ENCODE measurements at places on chromosomes 2 and 18. TPM values are rescaled to one million over a fixed set of nuclear protein-coding genes. Genes with fewer than 3 reads are reported as not detected.

The AP1S3 gene
- total RNA-seq = 28.0 TPM

The FAM228A gene
- total RNA-seq = 0.85 TPM

The NGEF gene
- 1.9 TPM for total RNA-seq

The ALPG gene
- total RNA-seq = not detected

The GKN1 gene
- not detected for total RNA-seq

The ALLC gene
- under 0.01 TPM for total RNA-seq

The AQP12B gene
- total RNA-seq = not detected

The ALKAL2 gene
- total RNA-seq = not detected

The SCN9A gene
- total RNA-seq = 22.0 TPM

The CTAGE1 gene
- 0.28 TPM for total RNA-seq

The SOWAHC gene
- 13.8 TPM for total RNA-seq

The HOXD4 gene
- total RNA-seq = 0.56 TPM

The TMEM247 gene
- not detected for total RNA-seq

The SMCHD1 gene
- 72.9 TPM for total RNA-seq

The LIMS4 gene
- total RNA-seq = 8.1 TPM

The POMC gene
- total RNA-seq = 0.85 TPM

The ABCG5 gene
- total RNA-seq = not detected

The CREG2 gene
- 1.1 TPM for total RNA-seq

The SLC30A3 gene
- under 0.01 TPM for total RNA-seq

The NYAP2 gene
- total RNA-seq = not detected

The DPP4 gene
- 87.2 TPM for total RNA-seq

The OR6B2 gene
- not detected for total RNA-seq

The SERPINB12 gene
- not detected for total RNA-seq

The ZFAND2B gene
- 20.6 TPM for total RNA-seq

The NEB gene
- under 0.01 TPM for total RNA-seq

The DSG4 gene
- not detected for total RNA-seq

The KCNIP3 gene
- total RNA-seq = 0.77 TPM

The CD8A gene
- not detected for total RNA-seq

The SRD5A2 gene
- not detected for total RNA-seq

The UPP2 gene
- total RNA-seq = not detected

The BAZ2B gene
- total RNA-seq = 40.3 TPM

The IL1F10 gene
- not detected for total RNA-seq

The HTR2B gene
- total RNA-seq = 13.0 TPM

The MBP gene
- 16.6 TPM for total RNA-seq

The C2orf15 gene
- 0.19 TPM for total RNA-seq

The ST8SIA3 gene
- total RNA-seq = not detected

The TCF7L1 gene
- 2.3 TPM for total RNA-seq

The STON1 gene
- 20.0 TPM for total RNA-seq

The CRYBA2 gene
- not detected for total RNA-seq

The G6PC2 gene
- total RNA-seq = not detected

The LDAH gene
- total RNA-seq = 15.7 TPM

The LMAN1 gene
- 297 TPM for total RNA-seq

The ANKRD30B gene
- 0.96 TPM for total RNA-seq

The NABP1 gene
- total RNA-seq = 79.5 TPM

The ZNF512 gene
- 21.1 TPM for total RNA-seq

The ASAP2 gene
- 59.2 TPM for total RNA-seq

The SCN2A gene
- total RNA-seq = 2.0 TPM

The COLEC11 gene
- 1.2 TPM for total RNA-seq

The TYW5 gene
- total RNA-seq = 8.5 TPM

The ATP5MC3 gene
- 89.9 TPM for total RNA-seq

The ABCB11 gene
- total RNA-seq = not detected

The SOCS6 gene
- total RNA-seq = 33.3 TPM

The ZNF396 gene
- 2.0 TPM for total RNA-seq

The CHAC2 gene
- 1.7 TPM for total RNA-seq

The PRKAG3 gene
- under 0.01 TPM for total RNA-seq

The KANSL1L gene
- total RNA-seq = 38.9 TPM

The PLCD4 gene
- 2.3 TPM for total RNA-seq

The AQP12A gene
- total RNA-seq = not detected

The PTGR3 gene
- total RNA-seq = 24.3 TPM

The CHRND gene
- total RNA-seq = not detected

All from regular cardiac myocyte (primary cell).